Posterior vena cava (tissue), 2 donors: ENCODE measurements at places on chromosomes 4 and X. TPM values are rescaled to one million over a fixed set of nuclear protein-coding genes. Genes with fewer than 3 reads are reported as not detected.

BTK gene
- total RNA-seq = 11.5 TPM

TKTL2 gene
- total RNA-seq = not detected

TMEM35A gene
- total RNA-seq = 13.8 TPM

SMARCA1 gene
- 29.5 TPM for total RNA-seq

ZNF141 gene
- total RNA-seq = 17.1 TPM

IGFBP7 gene
- 1,930 TPM for total RNA-seq
